ENCODE measurements at places on chromosomes 11 and 22. TPM values are rescaled to one million over a fixed set of nuclear protein-coding genes. Genes with fewer than 3 reads are reported as not detected.

Gene ZBTB44
- 90.1 TPM for total RNA-seq

Gene CRYBB3
- not detected for total RNA-seq

DNA sequence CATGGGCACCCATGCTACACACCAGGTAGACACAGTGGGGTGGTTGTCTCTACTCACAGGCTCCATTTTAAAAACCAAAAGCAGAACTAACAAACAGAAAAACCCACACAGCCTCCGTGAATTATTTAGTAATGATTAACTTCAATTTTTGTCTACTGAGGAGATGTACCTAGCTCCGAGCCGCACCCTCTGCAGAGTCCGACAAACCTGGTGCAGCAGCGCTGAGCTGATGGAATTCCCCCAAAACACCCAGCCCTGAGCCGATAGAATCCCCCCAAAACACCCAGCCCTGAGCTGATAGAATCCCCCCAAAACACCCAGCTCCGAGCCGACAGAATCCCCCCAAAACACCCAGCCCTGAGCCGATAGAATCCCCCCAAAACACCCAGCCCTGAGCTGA, 927.0 kb downstream of the BRD1 start:
- no peak overlapping the region for H3K4me3 ChIP-seq
- no peaks in the 10 kb centered on the region for H3K4me1 ChIP-seq
- no peak for DNase-seq
- peaks cover 40% of the 10 kb centered on the region for H3K27me3 ChIP-seq

DNA sequence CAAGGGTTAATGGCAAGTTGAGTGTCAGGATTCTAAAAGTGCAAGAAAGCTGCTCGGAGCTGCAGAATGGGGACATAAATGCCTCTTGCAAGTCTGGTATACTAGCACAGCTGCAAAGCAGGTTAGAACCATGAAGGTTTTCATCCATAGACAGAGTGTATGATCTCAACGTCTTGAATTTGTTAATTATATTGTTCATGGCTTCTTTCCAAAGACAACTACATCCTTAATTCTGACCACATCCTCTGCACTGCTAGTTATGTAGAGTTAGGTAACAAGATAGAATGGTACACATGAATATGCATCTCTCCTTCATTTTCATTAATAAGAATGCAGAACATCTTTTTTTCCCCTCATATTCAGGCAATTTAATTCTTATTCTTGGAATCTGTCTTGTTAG, 34.2 kb downstream of the EXPH5 start:
- DNase-seq: no peak
- peaks cover 22% of the 10 kb centered on the region for H3K4me1 ChIP-seq
- no peak overlapping the region for H3K4me3 ChIP-seq

- no peak for DNase-seq
- H3K4me3 ChIP-seq: peak overlapping the region; percentile 91
- H3K27me3 ChIP-seq: no peaks in the 10 kb centered on the region
- H3K4me1 ChIP-seq: peaks cover 83% of the 10 kb centered on the region
Measured at GRCh38 chr11:63892228-63892627, 24.7 kb downstream of the RCOR2 start.

GRCh38 chr11:126993599-126993998, 7.0 kb downstream of the KIRREL3 start:
- H3K4me1 ChIP-seq: no peaks in the 10 kb centered on the region
- no peak overlapping the region for H3K27ac ChIP-seq
- no peaks in the 10 kb centered on the region for H3K36me3 ChIP-seq
- no peak for DNase-seq

- H3K36me3 ChIP-seq: peaks cover 46% of the 10 kb centered on the region
- DNase-seq: no peak
- H3K4me1 ChIP-seq: no peaks in the 10 kb centered on the region
- H3K4me3 ChIP-seq: no peak overlapping the region
Measured at GRCh38 chr11:27545035-27545434, 38.5 kb upstream of the LIN7C start.

DNA sequence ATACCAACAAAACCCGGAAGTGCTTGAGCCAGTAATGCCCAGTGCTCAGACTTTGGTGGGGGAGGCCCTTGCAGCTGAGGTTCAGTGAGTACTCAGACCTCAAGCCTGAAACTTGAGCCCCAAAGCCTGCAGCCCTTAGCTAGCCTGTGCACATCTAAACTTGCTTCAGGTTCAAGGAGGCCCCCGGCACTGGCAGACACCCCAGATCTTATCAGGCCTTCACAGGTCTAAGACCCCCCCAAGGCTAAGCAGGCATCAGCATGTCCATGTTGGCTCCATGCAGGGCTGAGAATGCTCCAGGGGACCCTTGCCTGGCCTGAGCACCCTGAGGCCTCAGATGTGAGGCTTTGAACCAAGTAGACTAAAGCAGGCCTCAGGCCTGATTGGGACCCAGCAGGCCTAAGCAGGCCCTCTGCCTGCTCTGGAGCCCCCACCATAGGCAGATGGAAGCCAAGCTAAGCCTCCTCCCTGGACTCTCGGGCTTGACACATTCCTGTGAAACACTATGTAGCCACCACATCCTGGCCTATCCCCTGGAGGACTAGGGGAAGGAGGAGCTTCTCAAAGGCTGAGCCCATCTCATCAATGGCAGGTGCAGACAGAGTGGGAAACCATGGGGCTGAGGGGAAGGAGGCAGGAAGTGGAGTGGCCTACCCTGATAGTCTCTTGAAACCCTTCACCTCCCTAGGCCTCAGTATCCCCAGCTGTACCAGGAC, 1.2 kb upstream of the CASTOR1 start:
- peak overlapping the region; percentile 96 for H3K27ac ChIP-seq
- no peaks in the 10 kb centered on the region for H3K36me3 ChIP-seq
- DNase-seq: no peak

Gene ISX
- not detected for total RNA-seq

Gene OR56B4
- total RNA-seq: not detected

DNA sequence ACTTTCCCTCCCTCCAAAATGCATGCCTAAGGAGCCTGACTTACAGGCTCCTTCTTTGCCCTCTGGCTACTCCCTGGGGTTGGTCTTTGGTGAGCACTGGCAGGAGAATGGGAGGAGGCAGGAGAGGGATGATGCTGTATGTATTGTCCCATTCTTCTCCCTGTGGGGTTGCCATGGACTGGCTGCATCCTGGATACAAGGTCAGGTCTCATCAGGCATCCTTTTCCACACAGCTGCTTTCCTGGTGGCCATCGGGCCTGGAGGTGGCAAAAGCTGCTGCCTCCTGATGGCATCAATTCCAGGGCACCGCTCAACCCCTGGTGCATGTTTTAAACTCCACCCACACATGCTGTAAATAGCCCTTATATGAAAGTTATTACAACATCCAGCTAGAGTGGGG, 257.2 kb downstream of the ETS1 start:
- peaks cover 73% of the 10 kb centered on the region for H3K4me1 ChIP-seq
- H3K27ac ChIP-seq: peak overlapping the region; percentile 98
- no peaks in the 10 kb centered on the region for H3K27me3 ChIP-seq
- H3K4me3 ChIP-seq: peak overlapping the region; percentile 30

Gene IL10RA
- total RNA-seq: 205 TPM

- no peak overlapping the region for H3K4me3 ChIP-seq
- no peak overlapping the region for H3K27ac ChIP-seq
- H3K27me3 ChIP-seq: peaks cover 26% of the 10 kb centered on the region
- DNase-seq: no peak
- H3K4me1 ChIP-seq: no peaks in the 10 kb centered on the region
Measured at GRCh38 chr11:102712137-102712536, 6.6 kb upstream of the MMP27 start.

GRCh38 chr11:44564670-44565210, 723 bp upstream of the CD82 start:
- no peak for DNase-seq
- peak overlapping the region; percentile 89 for H3K4me3 ChIP-seq
- H3K4me1 ChIP-seq: peaks cover 51% of the 10 kb centered on the region
- H3K27ac ChIP-seq: peak overlapping the region; percentile 85
- no peaks in the 10 kb centered on the region for H3K36me3 ChIP-seq

DNA sequence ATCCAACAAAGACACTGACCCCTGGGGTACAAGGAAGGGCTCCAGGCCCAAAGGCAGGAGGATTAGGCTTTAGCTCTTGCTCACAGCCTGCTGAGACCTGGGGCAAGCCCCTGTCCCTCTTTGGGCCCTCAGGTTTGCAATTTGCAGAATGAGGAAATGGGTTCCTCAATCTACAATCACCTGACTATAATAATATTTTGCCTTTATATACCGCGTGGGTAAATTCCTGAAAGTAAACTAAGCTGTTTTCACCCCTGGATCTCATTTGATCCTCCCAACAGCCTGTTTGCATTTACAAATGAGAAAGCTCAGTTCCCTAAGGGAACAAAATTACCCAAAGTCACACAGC, 797 bp downstream of the STARD10 start:
- H3K4me3 ChIP-seq: peak overlapping the region; percentile 92
- H3K27ac ChIP-seq: peak overlapping the region; percentile 100
- H3K36me3 ChIP-seq: no peaks in the 10 kb centered on the region
- H3K4me1 ChIP-seq: peaks cover 33% of the 10 kb centered on the region

GRCh38 chr11:120564573-120565311, 53.2 kb downstream of the GRIK4 start:
- H3K4me1 ChIP-seq: peaks cover 4% of the 10 kb centered on the region
- no peaks in the 10 kb centered on the region for H3K36me3 ChIP-seq
- no peak overlapping the region for H3K4me3 ChIP-seq

GRCh38 chr22:38239101-38239761, 33.6 kb downstream of the TMEM184B start:
- no peaks in the 10 kb centered on the region for H3K36me3 ChIP-seq
- peaks cover 8% of the 10 kb centered on the region for H3K4me1 ChIP-seq
- DNase-seq: no peak

Gene PGA5
- not detected for total RNA-seq

- no peak overlapping the region for H3K27ac ChIP-seq
- H3K4me1 ChIP-seq: no peaks in the 10 kb centered on the region
Measured at GRCh38 chr11:126336138-126336541, 19.3 kb upstream of the ST3GAL4 start.

DNA sequence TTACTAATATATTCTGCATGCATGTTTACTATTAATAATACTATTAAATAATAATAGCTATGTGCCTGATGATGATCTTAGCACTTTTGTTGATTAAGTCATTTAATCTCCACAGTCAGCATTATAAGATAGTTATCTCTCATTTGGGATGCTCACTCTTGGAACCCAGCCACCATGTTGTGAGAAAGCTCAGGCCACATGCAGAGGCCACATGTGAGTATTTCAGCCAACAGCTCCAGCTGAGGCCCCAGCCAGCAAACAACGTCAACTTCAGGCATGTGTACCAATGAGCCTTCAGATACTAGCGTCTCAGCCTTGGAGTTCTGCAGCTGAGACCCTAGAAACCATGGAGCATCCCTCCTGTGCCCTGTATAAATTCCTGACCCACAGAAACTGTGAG, 798.1 kb upstream of the LRRC4C start:
- no peaks in the 10 kb centered on the region for H3K4me1 ChIP-seq
- H3K27me3 ChIP-seq: no peaks in the 10 kb centered on the region
- no peaks in the 10 kb centered on the region for H3K36me3 ChIP-seq
- no peak overlapping the region for H3K4me3 ChIP-seq
- H3K27ac ChIP-seq: no peak overlapping the region

Gene OR2AG1
- total RNA-seq: not detected

Gene IGSF22
- 5.4 TPM for total RNA-seq

Data from naive thymus-derived CD8-positive, alpha-beta T cell (primary cell).